ENCODE measurements at places on chromosomes 6 and 20.
A peak's percentile ranks its signal among the peaks of the same experiment; 100 is the strongest.

DNA sequence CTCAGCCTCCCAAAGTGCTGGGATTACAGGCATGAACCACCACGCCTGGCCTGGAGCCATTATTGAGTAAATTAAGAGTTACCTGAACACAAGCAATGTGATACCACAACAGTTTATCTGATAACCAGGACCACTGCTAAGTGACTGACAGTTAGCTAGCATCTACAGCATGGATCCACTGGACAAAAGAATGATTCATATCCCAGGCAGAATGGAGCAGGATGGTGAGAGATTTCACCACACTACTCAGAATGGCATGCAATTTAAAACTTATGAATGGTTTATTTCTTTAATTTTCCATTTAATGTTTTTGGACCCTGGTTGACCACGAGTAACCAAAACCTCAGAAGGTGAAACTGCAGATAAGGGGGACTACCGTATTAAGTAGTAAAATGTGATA lies 48.6 kb downstream of the RALGAPA2 start:
- no peak for DNase-seq

DNA sequence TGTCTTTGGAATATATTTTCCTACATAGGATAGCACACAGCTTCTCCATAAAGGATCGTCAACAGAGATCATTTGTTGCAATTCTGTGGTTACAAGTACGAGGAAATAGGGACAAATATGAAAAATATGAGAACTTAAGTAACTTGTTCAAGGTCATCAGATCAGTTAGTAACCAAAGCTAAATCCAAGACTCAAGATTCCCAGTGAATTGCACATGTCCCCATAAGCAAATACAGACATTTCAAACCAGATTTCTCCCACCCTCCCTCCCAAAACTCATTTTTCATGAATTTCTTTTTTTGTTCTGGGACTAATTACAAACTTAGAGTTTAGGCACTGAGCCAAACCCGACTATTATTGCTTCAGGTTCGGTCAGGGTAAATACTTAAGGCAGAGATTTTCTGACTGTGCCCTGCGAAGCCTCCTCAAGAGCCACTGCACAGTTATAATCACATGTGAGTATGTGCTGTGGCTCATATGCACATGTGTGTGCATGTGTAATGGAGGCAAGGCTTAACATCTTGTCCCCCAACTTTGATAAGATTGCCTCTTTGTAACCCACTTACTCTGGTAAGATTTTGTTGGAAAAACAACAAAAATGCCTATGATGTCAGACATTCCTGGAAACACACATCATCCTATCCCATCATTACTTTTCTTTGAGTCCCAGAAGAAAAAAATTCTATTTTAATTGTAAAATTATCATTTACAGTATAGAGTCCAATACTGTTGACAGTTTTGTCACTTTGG lies 216.2 kb downstream of the CD83 start:
- no peak for DNase-seq

DNA sequence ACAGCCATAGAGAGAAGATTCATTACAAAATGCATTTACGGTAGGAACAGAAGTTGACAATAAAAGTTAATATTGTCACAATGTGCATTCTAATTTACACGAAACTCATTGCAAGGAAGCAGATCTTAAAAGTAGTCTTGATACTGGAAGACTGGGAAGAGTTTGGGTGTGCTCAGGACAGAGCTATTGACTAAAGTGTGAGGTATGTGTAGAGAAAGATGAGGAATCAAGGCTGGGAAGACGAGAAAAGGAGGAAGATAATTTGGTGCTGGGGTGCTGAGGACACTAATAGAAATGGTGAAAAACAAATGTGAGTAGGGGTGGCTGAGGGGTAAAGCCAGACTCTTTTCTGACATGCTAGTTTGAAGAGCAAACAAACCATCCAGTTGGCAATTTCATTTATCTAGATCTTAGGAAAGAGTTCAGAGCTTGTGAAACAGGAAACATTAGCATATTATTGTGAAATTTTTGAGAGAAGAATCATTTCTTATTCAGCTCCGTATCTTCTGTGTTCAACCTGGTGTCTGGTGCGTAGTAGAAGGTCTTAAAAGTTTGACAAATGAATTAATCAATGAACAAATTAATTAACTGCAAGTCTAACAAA lies 72.7 kb downstream of the ELOVL4 start:
- no peak for DNase-seq

DNA sequence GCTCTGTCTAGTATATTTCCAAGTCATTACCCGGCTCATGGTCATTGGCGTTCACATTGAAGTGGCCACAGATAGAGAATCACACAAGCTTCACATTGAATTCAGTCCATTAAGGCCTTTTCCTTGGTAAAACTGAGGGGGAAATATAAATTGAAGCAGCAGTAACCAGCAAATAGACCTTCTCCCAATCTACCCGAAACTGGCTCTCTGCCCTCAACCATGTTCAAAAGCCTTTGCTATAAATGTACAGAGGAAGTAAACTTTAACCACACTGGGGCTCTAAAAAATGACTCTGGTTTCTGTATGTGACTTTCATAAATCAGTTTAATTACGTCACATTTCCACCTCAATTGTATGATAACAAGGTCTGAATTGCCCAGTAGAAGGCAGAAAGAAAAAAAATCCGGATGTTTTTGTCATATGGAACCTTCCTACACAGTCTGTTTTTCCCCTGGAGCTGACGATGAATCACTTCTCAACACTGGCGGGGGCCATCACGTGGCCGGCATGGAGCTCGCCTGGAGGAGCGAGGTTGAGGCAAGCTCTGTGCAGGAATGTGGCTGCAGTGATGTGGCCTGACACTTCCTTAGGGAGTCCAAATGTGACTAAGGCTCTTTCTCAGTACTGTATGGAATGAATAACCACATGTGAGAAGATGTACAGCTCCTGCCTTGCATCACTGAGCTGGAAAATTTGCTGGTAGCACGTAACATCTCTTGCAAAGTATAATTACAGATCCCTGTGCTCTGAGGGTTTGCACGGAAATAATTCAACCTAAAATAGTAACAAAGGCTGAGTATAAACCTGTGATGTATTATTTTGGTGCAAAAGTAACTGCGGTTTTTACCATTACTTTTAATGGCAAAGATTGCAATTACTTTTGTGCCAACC lies 58.6 kb upstream of the SNX9 start:
- DNase-seq = peak; percentile 98

DNA sequence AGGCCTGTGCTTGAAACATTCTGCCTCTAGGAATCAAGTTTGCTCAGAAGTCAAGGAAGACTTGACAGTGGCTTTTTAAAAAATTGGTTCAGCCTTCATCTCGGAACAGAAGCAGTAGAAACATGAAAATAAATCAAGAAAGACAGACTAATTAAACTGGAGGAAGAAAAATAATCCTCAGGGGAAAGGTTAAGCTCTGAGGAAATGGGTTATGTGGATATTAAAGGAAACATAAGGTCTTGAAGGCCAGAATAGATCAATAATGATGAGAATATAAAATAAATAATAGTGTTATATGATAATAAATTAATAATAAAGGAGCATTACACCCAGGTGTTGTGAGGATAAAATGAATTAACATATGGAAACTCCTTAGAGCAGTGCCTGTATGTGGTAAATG lies 121.7 kb downstream of the GPR63 start:
- DNase-seq = no peak

DNA sequence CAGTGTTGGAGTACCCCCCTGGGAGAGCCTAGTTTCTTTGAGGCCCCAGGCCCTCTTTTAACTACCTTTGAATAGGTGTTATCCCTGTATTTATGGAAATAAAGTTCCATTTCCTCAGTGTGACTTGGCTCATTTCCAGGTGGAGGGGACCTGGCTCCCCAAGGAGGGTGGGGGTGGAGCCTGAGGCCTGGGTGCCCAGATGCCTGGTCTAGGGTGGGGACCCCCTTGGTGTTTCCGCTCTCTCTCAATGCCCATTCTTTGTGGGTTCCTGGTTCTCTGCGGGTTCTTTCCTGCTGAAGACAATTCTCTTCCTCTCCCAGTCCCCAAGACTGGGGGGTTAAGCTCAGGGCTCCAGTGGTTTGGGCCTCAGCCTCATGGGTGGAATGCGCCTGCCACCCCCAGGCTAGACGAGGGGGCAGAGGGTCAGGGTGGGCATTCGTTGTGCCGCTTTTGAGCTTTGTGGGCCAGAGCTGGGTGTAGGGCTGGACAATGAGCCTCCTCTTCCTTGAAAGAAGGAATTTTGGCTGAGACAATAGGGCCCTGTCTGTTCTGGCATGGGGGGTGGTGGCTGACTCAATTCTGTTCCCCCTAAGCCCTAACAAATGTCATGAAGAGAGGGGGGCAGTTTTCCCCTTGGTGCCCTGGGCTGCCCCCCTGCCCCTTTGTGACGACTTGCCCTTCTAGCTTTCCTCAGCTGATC lies 686 bp upstream of the EGFL8 start:
- DNase-seq = no peak

DNA sequence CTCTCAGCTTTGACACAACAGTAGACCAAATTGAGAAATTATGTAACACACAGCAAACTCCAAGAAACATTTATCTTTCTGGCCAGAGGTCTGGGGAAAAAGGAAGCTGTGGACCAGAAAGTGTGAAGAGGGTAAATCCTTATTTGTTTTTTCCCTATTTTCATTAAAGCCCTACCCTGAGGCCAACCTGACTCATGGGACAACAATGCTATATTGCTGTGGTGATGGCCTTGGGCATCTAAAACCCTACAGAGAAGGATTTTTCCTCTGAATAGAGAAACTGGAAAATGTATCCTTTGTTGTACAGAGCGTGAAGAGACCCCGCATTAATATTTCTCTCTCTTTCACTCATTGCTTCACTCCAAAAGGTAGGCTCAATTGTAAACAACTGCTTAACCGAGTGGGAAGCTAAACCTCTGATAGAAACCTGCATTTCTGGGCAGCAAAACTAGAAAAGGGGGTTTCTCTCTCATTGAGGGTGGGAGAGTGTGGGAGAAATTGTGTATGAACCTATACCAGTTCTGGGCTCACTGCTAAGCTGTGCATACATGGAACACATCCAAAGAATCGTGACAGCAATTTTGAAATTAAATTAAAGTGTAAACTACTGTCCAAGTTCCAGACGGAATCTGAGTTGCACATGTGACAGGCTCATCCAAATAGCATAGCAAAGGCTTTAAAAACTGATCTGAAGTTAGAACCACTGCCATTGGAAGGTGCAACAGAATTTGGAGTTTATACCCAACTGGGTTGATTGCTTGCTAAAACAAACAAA lies 175.5 kb downstream of the CLVS2 start:
- DNase-seq = no peak

DNA sequence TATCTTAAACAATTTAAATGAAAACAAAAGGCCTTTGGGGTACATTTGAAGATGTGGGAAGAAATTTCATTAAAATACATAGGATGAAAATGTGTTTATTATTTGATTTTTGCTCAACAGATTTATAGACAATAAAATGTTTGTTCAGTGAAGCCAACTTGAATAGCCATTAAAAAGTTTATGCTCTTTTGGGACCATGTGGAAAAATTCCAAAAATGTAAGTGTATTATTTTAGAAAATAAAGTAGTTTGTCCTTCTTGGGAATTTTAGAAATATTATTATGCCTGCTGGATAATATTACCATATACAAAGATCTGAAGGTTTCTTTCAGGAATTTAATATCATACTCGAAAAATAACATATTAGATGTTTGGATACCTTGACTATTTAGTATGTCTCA lies 131.3 kb downstream of the EPM2A start:
- DNase-seq = no peak

DNA sequence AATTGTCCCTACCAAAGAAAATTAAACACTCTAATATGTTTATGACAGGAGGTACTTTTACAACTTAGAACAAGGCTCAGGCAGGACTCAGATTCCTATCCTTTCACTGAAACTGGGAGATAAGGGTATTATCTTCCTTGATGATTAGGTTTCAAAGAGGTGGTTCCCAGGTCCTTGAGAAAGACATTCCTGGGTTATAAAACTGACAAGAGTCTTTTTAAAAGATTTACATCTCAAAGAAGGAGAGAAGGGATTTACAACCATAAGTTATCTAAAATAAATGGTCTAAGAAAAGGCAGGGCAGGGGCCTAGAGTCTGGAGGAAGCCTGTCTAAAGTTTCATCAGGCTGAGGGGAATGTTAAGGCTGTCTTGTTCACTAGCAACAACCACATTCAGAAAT lies 1492.5 kb downstream of the HACE1 start:
- DNase-seq = no peak

DNA sequence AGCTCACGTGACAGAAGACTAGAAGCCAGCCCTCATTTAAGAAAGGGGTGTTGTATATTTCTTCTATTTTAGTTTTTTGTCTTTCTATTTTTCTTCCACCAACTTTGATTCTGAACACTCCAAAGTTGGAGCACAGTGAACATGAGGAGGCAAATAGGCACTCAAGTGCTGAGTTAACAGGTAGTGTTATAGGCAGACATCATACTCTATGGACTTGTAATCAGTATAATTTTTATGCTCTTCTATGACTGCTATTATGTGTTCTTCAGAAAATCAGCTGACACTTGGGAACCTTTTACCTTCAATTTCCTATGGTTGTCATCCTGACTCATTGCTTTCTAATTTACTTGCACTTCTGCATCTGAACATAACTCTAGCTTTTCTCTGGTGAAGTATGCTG lies 396.3 kb upstream of the EYS start:
- DNase-seq = no peak

DNA sequence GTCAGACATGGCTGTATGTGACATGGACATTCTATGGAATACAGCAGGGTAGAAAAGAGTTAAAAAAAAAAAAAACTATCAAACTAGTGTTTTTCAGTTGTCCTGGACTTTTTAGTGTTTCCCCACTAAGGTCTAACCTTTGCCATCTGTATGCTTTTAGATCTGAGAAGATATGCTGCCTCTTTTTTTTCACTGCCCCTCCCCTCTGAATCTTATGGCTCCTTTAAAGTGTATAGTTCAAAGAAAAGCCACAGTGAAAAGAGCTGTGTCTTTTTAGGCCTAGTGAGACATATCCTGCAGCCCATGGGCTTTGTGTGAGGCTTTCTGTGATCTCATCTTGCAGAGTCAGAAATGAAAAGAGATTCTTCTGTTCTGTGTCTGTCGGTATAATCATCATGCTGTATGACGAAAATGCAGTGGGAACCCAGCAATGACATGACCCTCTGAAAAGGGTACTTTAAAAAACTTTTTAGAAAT lies 29.3 kb downstream of the ADGRG6 start:
- no peak for DNase-seq

DNA sequence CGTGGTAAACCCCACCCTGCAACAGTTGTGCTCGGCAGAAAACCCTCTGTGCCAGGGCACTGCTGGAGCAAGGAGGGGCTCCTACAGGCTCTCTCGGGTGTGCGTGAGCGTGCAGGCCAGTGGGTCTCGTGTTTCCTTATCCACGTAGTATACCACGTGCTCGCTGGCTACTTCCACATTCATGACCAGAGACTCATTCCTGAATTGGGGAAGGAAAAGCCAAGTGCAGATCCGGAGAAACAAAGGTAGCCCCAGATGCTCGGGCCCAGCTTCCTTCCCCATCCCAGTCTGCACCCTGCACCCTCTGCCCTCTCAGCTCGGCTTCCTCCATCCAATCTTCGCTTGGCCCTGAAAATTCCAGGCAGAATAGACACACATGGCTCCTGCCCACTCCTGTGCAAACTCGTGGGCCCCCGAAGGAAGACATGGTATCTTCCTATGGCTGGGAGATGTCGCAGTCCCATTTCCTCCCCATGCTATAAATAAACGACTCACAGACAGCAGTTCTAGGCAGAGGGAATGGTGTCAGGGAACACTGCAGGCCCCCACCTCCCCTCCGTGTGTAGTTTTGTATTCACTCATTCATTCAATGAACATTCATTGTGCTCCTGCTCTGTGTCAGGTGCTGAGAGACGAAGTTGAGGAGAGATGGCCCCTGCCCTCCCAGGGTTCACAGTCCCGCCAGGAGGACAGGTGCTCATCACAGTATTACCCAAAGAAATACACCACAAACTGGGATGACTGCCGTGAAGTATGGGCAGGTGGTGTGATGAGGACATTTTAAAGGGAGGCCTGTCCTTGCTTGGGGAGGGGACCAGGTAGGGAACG lies 29.6 kb downstream of the NPEPL1 start:
- no peak for DNase-seq

- no peak for DNase-seq
These were observed 496.6 kb upstream of the EPHA7 start for GRCh38 chr6:93915961-93916360.

Data from Panc1 (cell line).